ENCODE measurements at places on chromosomes 7 and 10. TPM values are rescaled to one million over a fixed set of nuclear protein-coding genes. Genes with fewer than 3 reads are reported as not detected.

DNA sequence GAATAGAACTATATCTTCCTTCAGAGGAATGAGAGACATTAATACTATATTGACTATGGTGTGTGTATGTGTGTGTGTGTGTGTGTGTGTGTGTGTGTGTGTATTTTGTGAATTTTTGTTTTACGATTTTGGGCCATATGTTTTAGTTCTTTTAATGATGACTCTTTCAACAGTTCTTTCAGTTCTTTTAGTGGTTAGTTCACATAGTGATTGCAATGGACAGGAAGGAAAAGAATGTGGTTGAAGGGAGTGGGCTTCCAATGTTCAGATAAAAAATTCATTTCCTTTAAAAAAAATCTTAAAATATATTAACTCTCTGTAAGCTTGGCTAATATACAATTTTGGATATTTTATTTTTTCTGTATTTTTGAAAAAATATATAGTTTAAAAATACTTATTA, 315.7 kb upstream of the DGKB start:
- no peak for DNase-seq

DNA sequence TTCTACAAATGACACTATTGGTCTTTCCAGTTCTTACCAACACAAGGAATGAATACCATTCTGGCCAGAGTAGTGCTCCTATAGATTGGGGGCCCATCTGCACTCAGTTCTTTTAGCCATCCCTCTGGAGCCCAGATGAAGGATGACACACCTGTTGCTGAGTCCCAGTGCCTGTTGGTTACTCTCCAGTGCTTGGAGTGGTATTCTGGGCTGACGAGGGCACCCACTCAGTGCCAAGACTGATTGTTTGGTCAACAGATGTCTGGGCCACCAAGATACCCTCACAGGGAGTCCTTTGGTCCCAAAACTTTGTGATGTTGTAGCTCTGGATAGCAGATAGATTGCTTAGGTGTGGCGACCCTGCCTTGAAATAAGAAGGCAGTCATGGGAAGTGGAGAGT, 23.7 kb upstream of the ITGA8 start:
- no peak for DNase-seq

GRCh38 chr10:80283119-80283518, 6.3 kb downstream of the MAT1A start:
- peak; percentile 81 for DNase-seq

DNA sequence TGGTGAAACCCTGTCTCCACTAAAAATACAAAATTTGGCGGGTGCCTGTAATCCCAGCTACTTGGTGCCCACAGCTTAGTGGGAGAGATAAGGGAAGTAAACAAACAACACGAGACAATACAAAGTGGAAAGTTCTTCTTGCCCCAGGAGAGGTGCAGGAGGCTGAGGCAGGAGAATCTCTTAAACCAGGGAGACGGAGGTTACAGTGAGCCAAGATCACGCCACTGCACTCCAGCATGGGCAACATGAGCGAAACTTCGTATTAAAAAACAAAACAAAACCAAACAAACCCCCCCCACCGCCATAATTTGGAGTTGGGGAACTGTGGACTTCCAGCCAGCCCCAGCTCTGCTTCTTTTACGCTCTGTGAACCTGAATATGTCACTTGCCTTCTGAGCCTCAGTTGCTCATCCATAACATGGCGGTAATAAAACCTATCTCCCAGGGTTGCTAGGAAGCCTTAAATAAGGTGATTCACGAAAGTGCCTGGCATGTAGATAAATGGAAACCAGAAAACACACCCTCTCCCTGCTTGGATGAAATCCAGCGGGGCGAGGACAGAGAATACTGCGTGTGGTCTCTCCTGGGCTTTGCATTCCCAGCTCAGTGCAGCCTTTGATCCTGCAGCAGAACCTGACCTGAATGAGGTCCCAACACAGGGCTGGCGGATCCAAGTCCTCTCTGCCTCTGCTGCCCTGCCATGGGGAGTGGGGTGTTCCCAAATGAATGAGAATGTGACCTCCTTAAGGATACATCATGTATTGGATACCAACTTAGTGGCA, 10.2 kb downstream of the MLXIPL start:
- DNase-seq = no peak

DNA sequence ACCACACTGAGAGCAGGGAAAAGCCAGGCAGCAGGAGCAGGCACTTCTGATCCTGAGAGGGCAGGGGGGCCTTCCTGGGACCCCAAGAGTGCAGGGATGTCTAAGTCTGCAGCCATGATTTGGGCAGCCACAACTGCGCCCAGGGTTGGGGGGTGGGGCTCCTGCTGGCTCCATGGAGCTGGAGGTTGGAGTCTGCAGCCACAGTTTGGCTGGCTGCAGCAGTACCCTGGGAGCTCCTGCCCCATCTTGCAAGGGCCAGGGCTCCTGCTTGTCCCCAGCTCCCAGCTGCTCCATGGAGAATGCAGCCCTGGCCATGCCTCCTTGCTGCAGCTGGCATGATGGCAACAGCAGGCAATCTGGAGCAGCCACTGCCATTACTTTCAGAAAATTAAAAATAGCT, 679.7 kb upstream of the LRRTM3 start:
- no peak for DNase-seq

- DNase-seq = no peak
Measured at GRCh38 chr10:121914661-121915060, 13.2 kb downstream of the ATE1 start.

GRCh38 chr7:134941952-134942351, 44.4 kb upstream of the AGBL3 start:
- DNase-seq = no peak

Gene GPR26
- total RNA-seq = not detected

DNA sequence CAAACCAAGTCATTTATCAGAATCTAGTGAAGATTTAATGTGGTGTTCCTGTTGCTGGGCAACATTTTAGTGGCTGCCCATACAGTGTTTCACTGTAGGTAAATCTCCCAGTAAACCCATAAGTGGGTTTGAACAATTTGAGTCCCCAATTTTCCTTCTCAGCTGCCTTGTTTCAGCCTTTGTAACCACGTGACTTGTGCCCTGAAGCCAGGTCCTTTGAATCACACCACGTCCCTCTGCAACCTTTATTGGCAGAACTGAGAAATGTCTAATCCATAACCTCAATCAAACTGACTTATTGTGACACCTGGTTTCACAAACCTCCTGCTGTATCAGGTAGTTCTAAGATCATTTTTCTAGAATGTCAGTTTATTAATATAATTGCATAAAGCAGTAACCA, 30.1 kb downstream of the SND1 start:
- DNase-seq = no peak

- no peak for DNase-seq
Measured at GRCh38 chr7:94481279-94481678, 28.3 kb upstream of the CASD1 start.

DNA sequence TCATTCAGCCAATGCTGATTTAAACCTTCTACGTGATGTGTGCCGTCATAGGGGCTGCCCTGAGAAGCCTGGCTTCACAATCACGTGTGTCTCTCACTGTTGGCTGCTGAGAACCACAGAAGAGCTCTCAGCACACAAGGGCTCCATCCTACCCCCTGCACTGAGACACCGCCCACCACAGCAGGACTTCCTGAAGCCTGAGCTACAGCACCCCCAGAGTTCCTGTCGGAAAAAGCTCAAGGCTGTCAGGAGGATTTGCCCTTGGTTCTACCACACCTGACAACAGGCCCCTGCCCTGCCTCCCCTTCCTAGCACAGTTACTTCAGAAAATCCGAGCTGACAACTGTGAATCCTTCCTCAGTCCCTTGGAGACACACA, 191.9 kb downstream of the MAD1L1 start:
- DNase-seq = no peak

Gene CDK14
- 17.7 TPM for total RNA-seq

DNA sequence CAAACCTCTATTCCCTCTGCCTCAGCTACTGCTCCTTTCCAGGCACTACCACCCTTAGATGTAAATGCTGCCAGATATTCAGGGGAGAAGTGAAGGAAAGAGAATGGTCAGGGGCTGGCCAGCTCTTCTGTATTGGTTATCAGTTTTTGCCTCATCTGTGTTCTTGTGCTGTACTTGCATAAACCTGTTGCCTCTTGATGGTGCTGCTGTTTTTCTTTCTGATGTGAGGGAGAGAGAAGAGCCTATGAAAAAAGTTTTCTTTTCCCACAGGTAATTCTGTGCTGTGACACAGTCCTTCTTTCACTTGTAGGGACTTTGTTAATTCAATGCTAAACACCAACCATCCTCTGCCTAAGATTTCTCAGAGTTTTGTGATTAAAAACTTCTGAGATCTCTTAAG, 57.5 kb downstream of the STK31 start:
- DNase-seq = no peak

- DNase-seq = no peak
Measured at GRCh38 chr7:48962821-48963505, 38.6 kb downstream of the CDC14C start.

GRCh38 chr10:78594559-78595268, 474.1 kb upstream of the ZMIZ1 start:
- DNase-seq = no peak

GRCh38 chr7:148982654-148983199, 45.6 kb downstream of the PDIA4 start:
- DNase-seq = no peak

DNA sequence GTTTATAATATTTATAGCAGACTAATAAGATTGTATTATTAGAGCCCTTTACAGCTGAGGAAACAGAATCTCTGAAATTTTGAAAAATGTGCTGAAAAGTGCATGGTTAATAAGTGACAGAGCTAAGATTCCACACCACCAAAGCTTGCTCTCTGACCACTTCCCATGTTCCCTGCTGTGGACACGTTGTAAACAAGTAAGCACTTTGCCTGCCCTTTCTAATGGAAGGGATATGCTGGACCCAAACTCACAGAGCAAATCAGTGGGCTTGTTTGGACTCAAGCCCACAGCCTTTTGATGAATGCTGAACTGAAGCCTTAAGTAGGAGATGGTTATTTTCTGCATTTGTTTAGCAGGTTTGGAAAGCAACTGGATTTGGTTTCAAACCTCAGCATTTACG, 214.0 kb upstream of the TMEM72 start:
- no peak for DNase-seq

Gene FLNC
- 418 TPM for total RNA-seq

Gene JCAD
- 33.6 TPM for total RNA-seq

GRCh38 chr10:76034353-76035205, 603.2 kb downstream of the LRMDA start:
- DNase-seq = no peak

All from esophagus muscularis mucosa (tissue), 4 donors.